ENCODE measurements at places on chromosomes 5 and 9.

GRCh38 chr9:26308328-26308727, 584.3 kb downstream of the CAAP1 start:
- DNase-seq, result no peak

GRCh38 chr5:32090755-32091128, 83.4 kb downstream of the GOLPH3 start:
- DNase-seq, result no peak

DNA sequence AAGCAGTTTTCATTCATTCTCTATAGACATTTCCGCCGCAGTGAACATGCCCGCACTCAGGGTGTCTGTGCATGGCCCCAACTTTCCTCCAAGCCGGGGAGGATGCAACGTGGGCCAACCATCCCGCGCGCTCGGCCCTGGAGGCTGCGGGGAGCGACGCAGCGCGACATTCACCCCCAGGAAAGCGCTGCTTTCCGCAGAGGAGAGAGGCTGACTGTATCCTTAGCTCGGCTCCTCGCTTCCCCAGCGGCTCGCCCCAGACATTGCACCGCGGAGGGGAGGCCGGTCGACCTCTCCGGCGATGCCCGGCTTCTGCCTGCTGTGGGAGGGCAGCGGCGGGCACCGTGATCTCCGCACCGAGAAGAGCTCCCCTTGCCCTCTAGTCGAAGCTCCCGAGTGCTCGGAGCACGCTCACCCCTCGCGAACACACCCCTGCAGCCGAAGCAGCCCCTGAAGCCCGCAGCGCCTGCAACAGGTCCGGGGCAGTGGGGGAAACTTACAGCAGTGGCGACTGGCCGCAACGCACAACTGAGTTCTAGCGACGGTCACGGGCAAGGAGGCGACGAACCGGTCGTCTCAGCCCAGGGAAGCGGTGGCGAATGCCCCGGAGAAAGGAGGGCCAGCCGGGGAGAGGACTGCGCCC, 600 bp downstream of the ENC1 start:
- peak; percentile 24 for DNase-seq

DNA sequence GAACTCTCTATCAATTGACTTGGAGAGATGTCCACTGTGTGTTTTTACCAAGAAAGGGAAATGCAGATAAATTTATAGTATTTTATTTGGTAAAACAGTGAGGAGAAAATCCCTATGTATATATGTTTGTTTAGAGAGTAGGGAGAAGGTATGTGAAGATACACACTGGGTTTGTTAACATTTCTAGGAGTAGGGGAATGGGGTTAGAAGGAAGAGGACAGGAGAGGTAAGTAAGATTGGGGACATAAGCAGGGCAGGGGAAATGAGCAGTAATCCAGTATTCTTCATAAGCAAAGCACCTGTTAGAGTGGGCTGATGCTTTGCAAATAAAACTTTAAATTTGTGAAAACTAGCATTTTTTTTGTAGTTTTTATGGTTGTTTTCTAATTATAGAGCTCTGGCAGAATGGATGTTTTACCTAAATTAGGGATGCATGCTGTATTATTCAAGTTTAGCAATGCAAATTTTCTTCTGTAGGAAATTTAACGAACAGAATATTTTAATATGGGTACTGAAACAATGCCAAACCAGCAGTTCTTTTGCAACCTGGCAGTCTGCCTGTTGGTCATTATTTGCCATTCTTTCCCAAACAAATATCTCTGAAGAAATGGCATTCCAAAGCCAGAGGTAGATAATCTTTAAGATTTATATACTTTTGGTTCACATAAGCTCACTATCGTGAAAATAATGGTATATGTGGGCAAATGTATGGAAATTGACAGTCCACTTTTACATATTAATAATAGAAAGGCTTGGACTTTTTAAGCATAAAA, 19.4 kb upstream of the DCP2 start:
- DNase-seq, result no peak

DNA sequence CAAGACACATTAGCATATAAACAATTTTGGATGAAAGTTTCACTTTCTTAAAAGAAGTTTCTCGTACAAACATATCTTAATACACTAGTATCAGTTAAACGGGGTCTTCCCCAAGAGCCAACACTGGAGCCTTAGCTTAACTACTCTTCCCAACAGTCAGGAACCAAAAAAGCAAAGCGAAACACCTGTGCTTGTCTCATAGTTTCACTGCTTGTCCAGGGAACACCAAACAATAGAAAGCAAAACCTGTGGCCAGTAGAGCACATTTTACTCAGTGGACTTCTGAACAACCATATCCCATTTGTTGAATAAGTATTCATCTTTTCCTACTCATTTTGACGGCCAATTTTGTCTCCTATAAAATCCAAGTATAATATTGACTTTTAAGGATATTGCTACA, 391.4 kb downstream of the ELAVL2 start:
- no peak for DNase-seq

- no peak for DNase-seq
Measured at GRCh38 chr5:37554938-37555337, 175.8 kb downstream of the WDR70 start.

DNA sequence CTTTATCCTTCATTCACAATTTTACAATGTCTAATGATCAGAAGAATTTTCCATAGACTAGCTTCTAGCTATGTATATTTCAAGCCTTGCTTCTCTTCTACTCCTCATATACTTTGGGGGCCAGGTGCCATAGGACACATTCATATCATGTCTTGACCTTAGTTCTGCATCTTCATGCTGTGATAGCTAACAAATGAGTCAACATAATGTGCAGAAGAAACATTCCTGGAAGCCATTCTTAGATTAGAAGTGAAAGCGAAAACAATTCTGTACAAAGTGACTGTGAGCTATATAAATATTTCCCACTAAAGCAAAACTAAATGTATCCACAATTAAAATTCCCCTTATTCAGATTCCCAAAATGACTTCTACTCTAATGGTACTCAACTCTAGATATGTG, 320.2 kb upstream of the NREP start:
- no peak for DNase-seq

DNA sequence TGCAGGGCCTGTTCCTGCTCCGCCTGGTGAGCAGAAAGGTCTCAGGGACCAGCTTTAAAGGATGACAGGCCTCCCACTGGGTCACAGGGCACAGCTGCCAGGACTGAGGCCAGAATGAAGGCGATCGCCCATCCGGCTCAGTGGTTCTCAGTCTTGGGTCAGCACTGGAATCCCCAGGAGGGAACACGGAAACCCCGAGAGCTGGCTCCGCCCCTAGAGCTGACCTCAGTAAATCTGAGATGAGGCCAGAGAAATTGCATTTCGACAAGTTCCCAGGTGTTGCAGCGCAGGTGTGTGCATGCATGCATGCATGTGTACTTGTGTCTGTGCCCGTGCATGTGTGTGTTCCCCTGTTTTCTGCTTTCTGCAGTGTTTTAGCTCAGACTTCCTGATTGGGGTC, 47.2 kb upstream of the KCNMB1 start:
- DNase-seq, result no peak

- DNase-seq, result no peak
Measured at GRCh38 chr5:75514323-75514722, 2.6 kb downstream of the POLK start.

DNA sequence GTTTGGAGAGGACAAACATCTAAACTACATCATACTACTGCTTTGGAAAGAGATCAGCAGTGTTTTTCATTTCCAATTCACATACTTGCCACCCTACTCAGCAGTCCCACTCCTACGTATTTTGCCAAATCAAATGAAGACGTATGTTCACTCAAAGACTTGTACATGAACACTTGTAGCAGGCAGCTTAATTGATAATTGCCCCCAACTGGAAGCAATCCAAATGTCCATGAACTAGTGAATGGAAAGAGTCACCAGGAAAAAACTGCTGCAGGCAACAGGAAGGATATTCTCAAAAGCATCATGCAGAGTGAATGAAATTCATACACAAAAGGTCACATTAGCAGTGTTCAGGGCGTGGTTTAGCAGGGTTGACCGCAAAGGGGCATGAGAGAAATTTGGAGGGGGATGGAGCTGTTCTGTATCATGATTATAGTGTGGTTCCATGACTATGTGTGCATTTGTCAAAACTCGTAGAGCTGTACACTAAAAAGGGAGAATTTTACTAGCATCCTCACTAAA, 38.8 kb downstream of the PAEP start:
- no peak for DNase-seq

- DNase-seq, result no peak
Measured at GRCh38 chr5:78554670-78555069, 93.9 kb downstream of the LHFPL2 start.

DNA sequence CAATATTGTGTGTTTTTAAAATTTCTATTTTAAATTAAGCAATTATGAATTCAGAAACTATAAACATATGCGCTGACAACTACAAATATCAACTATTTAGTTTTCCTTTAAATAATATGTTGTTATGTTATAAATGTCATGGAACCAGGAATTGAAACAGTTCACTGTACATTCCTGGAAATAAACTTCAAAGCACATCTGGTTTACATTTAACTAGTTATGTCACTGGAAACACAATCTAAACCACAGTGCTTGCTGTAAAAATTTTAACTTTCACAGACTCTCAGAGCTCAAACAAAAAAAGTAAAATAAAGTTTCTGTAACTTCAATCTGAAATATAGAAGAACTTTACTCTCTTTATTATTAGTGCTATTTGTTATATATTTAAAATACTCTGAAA, 179.2 kb downstream of the FBN2 start:
- DNase-seq, result no peak

DNA sequence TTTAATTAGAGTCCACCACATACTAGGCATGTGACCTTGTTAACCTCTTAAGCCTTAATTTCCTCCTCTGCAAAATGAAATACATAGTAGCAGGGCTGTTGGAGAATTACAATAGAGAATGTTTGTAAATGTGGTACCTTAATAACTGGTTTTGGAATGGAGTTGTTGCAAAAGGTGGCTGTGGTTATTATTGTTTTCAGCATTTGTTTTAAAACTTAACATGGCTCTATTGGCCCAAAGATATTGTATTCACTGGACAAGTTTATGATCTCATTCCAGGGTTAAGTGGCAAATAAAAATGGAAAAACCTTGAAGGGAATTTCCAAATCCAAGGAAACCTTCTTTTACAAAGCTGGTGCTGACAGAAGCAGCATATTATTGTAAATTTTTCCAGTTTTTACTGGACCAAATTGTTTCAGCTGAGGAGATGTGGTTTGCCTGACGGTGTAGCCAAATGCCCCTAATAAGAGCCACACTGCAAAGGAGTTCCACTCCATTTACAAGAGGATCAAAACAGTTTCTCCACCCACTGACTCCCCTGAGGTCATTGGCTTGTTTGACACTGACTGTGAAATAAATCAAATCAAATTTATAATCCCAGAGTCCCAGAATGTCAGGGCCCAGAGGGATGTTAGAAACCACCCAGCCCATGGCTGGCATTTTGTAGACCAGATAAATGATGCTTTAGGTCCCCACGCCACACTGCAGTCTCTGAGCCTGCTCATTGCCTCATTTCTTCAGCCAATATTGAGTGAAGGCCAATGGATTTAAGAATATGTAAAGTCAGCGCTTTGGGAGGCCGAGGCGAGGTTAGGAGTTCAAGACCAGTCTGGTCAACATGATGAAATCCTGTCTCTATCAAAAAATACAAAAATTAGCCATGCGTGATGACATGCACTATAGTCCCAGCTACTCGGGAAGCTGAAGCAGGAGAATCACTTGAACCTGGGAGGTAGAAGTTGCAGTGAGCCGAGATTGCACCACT, 45.2 kb downstream of the ADRA1B start:
- no peak for DNase-seq

- DNase-seq, result no peak
Measured at GRCh38 chr5:122300374-122300773, 11.7 kb upstream of the SNCAIP start.

DNA sequence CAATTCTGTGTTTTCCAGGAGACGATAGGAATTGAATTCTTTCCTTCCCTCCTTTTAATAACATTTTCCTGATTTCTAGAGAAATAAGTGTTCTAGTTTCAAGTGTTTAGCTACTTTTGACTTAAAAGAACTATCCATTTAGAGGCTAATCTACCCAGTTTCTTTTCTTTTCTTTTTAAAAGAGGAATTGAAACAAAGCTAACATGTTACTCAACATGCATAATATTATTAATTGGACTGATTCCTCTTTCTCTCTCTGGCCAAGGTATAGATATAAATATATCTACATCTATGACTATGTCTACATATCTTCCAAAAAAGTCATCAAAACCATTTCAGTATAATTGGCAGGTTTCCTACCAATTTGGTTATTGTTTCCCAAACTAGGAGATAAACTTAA, 309.8 kb downstream of the TRPM3 start:
- no peak for DNase-seq

DNA sequence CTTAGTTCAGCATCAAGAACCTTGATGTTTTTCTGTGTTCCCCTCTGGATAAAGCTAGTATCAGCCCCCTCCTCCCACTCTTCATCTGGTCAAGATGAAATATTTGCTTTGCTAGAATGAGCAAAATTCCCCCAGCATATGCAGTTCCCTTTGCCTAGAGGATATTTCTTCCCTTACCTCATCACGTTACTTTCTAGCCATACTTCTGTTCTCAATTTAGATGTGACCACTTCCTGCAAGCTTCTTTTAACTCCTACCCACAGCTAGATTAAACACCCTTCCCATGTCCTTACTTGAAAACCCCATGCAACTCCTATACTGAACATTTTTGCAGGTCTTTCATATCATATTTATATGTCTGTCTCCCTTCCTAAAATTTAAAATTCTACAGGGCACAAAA, 178.9 kb upstream of the TUSC1 start:
- DNase-seq, result no peak

DNA sequence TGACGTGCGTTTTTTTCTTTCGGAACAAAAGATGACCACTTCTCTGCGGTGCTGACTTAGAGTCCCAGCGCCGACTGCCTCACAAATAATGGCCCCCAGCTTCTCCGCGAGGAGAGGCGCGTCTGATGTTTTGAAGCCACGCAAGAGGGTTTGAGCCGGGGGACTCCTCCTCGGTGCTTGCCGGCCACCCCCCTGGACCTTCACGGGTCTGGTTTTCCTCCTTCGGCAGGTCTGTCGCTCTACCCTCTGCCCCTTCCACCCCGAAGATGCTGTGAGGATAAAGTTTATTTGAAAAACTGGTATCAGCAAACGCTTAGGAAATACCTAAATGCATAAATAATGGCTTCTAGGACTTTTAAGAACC, 584 bp downstream of the USP20 start:
- DNase-seq, result no peak

GRCh38 chr5:72283358-72283757, 36.7 kb downstream of the MRPS27 start:
- DNase-seq, result no peak

DNA sequence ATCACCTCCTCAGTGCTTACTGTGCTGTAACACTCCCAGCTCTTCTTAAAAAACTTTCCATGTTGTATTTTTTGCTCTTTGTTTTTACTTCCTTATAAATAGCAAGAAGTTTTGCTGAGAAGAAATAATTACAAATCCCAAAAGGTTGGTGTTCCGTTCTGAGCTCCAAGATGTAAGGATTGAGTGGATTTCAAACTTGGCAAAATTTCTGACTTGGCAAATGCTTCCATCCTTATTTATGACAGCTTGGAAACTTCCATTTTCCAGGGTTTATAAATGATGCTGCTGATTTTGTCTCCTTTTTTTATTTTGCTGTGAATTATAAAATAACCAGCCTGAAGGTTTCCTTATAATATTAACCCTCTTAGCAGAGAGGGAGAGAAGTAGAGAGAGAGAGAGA, 151.9 kb downstream of the NTRK2 start:
- no peak for DNase-seq

- no peak for DNase-seq
Measured at GRCh38 chr9:134169724-134170401, 5.5 kb upstream of the RNU6ATAC start.

- no peak for DNase-seq
Measured at GRCh38 chr5:113157886-113158285, 181.3 kb downstream of the DCP2 start.
